Stimulated activated CD4-positive, alpha-beta T cell treated with anti-CD3 and anti-CD28 coated beads, Interleukin-1b, Interleukin-23, amount 100 ng/mL, for 1 hour (primary cell): ENCODE measurements at places on chromosomes 5 and 9.

GRCh38 chr5:96946381-96946780 lies 10.5 kb downstream of the LNPEP start:
- DNase-seq, result no peak

GRCh38 chr5:119019949-119020348 lies 31.6 kb upstream of the DTWD2 start:
- no peak for DNase-seq

DNA sequence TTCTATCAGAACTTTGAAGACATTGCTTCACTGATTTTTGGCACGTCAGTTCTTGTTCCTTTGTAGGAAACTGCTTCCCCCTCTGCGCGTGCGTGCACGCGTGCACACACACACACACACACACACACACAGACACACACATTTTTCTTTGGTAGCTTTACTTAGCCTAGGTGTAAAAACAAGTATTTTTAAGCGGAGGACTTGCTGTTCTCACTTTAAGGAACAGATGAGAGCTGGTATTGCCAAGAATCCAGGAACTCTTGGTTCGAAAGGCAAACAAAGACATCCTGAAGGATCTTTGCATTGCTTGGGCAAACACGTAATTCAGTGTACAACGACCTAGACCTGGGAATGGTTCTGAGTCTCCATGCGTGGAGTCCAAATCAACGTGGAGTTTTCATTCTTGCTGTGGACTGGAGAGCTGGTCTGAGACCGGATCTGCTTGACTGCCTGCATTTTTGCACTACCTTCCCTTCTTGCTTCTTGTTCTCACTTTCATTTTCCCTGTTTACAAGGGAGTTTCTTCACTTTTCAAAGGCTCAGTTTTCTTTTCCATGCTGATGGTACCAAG lies 8.2 kb downstream of the TMEM268 start:
- DNase-seq, result no peak

DNA sequence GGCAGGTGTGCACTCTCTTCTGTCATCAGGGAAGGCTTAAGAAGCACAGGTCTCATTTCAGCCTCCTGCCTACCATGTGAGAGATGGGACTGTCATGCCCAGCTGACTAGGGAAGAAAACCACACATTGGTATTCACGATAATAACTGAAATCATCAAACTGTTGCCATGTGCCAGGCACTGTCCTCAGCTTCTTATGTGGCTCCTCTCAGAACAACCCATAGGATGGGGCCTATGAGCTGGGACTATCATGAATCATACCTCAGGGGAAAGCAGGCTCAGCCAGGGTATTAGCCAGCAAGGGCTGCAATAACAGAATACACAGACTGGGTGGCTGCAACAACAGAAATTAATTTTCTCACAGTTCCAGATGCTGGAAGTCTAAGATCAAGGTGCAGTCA lies 3.3 kb downstream of the AFAP1L1 start:
- DNase-seq, result no peak

DNA sequence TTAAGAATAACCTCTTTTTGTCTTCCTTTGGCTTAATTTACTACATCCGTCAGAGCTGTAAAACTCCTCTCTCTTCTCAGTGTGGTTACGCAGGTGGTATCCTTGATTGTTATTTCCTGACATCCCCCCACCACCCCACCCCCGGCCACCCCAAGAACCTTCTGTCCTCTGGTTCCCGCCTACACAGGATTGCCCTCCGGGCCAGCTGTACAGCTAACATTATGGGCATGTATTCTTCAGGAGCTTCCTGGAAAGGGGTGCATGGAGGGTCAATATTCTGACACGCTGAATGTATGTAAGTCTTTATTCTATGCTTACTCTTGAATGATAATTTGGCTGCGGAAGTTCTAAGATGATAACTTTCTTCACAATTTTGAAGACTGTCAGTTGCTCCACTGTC lies 13.0 kb upstream of the ANP32B start:
- DNase-seq, result no peak

GRCh38 chr5:40717281-40717680 lies 37.6 kb downstream of the PTGER4 start:
- DNase-seq, result no peak

- DNase-seq, result no peak
These were observed 453.2 kb downstream of the CDH18 start for GRCh38 chr5:19534751-19535150.

DNA sequence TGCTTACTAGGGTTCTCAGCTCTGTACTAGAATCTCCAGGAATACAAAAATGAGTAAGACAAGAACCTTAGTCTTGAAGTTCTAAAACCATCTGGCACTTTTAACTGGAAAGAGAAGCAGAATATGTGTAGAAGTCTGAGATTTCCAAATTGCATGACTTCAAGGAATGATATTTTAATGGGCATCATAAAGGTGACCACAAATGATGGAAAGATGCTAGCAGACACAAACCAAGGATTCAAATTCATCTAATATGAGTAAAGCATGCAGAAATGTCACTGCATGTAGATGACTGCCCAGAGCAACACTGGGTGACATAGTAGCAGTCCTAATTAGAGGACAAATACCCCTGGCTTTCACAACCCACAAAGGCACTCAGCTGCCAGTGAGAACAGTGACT lies 117.2 kb downstream of the RPS23 start:
- DNase-seq, result no peak

GRCh38 chr5:178555771-178556211 lies 34.4 kb downstream of the COL23A1 start:
- DNase-seq, result no peak

DNA sequence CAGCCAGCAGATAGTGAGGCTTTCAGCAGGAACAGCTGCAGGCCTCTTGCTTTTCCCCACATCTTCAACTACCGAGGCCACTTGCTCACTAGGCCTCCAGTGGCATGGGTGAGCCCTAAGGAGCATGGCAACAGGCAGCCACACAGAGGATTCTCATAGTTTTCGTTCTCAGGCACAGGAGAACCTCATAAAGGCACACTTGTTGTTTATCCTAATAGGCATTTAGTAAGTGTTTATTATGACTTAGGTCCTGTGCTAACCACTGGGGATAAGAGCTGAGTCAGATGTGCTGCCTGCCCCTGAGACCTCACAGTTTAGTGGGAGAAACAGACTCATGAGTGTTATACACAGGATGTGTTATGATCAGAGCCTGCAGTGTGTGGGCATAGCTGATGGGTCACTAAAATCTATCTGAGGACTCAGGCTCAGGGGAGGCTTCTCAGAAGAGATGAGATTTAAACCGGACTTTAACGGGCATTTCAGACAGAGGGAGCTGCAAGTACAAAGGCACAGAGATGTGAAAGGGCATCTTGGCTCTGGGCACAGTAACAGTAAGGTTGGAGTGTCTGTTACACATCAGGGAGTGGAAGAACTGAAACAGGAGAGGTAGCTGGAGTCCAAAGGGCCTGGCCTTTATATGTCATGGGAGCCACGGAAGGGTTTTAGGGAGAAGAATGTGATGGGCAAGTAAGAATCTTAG lies 21.0 kb upstream of the HEMGN start:
- no peak for DNase-seq

GRCh38 chr9:85178474-85178873 lies 508.9 kb downstream of the NTRK2 start:
- no peak for DNase-seq

DNA sequence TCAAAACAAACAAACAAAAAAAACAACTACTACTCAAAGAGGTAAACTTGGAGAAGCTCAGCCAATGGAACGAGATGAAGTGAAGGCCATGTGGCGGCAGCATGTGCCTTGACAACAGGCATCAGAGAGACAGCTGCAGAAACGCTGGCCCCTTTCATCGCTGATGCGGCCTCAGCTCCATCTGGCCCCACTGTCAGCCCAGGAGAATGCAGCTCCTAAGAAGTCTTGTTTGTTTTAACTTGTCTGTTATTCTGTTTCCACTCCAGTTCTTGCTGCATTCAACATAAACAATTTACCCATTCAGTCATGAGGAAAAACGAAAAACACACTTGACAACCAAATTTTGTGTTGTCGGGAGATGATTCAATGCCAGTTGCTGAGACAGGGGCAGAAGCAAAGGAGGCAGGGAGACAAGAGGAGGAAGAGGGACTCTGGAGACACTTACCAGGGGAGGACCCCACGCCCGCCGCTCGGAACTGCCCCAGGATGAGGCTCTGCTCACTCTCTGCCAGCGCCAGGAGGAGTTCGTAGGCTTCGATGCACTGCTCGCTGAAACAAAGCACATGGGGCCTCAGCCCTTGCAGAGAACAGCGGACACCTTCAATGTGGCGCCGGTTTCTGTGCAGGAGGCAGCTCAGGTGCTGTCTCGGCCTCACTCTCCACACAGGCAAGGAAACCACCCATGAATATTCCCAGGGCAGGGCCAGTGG lies 91.2 kb downstream of the DCP2 start:
- DNase-seq, result no peak

- no peak for DNase-seq
These were observed 264.5 kb downstream of the MCTP1 start for GRCh38 chr5:95020345-95020744.

- DNase-seq, result no peak
These were observed 11.4 kb upstream of the CRHBP start for GRCh38 chr5:76941442-76941841.

DNA sequence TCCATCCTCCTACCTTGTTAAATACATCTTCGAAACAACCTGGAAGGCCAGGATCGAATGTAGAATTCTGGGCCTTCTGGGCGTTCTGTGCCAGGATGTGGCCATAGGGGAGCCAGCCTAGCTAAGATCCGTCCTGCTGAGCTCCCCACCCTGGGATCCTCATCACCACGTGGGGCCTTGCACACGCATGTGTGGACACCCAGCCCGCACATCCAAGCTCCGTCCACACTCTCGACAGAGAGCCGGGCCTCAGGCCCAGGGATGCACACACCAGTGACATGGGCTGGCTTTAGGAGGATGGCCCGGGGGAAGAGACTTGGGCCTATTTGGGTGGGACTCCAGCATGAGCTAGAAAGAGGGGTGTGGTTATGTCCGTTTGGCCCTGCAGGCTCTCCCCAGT lies 154.0 kb downstream of the PAX5 start:
- no peak for DNase-seq

DNA sequence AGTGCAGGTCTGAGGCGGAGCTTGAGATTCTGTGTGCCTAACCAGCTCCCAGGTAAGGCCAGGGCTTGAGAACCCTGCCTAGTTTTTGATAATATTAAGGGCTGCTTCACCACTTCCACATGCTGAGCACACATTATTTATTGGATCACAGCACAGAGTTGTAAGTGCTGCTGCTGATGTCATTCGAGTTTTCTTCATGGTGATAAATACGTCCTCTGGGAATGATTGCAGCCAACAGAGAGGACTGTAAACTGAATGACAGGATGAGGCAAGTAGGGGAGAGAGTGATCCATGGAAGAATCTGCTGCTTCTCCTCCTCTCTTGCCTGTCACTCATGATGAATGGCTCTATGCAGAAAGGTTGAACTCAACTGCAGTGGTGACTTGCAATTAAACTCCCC lies 77.9 kb upstream of the VPS13A start:
- DNase-seq, result no peak

DNA sequence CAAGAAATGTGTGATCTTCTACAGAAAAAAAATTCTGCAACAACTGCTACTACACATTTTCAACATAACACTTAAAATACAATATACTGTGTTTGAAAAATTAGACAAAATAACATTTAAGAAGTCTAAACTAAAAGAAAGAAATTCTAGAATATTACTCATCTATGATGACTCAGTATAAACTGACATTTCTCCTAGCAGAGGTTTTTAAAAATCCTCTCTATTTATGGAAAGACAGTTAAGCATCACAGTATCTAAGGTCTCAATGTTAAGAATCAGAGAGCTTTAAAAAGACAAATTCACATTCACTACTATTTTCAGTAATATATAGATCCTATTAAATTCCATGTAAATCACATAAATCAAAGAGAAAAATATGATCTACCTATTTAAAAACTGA lies 61.3 kb downstream of the NR2F1-AS1 start:
- no peak for DNase-seq

DNA sequence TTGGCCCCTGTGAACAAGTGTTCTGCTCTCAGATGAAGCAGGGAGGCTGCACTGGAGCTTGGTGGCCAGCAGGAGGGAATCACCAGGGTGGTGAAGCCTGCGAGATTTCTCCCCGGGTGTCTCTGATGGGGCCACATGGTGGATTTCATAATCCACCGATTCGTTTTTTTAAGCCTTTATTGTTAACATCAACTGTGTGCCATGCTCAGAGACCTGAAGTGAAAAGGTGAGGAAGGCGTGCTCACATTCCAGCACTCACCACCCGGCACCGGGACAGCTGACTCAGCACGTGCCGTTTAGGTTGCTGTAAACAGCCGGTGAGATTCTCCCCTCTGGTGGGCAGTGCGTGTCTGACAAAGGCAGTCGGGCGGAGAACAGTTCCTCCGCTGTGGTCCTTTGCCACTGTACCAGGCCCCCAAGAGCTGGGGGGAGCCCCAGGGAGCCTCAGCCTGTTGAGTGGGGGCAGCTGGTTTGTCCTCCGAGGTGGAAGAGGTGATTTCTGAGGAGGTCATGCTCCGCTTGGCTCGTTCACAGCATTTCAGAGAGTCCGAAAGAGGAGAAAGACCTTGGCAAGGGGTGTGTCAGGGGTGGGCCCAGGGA lies 12.7 kb upstream of the AHRR start:
- no peak for DNase-seq

DNA sequence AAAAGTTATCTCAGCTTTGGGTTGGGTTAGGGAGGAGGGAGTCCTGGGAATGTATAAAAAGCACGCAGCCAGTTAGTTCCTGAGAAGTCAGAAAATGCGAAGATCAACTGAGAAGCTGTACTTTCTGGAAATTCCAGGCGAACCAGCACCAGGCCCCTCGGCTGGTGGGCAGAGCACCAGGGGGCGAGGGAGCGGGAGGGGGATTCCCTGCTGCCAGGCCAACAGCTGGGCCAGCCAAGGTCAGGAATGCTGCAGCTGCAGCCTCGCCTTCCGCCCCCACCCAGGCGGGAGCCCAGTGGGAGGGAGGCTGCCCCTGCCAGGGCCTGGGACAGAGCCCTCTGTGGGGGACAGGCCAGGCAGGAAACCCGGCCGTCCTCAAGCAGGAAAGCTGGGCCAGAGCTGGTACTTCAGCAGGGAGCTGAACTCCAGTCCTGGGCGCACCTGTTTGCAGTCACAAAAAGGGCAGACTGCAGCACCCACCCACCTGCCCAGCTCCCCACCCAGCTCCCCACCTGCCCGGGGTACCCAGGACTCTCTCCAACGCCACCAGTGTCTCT lies 35.5 kb downstream of the VAV2 start:
- DNase-seq, result no peak

DNA sequence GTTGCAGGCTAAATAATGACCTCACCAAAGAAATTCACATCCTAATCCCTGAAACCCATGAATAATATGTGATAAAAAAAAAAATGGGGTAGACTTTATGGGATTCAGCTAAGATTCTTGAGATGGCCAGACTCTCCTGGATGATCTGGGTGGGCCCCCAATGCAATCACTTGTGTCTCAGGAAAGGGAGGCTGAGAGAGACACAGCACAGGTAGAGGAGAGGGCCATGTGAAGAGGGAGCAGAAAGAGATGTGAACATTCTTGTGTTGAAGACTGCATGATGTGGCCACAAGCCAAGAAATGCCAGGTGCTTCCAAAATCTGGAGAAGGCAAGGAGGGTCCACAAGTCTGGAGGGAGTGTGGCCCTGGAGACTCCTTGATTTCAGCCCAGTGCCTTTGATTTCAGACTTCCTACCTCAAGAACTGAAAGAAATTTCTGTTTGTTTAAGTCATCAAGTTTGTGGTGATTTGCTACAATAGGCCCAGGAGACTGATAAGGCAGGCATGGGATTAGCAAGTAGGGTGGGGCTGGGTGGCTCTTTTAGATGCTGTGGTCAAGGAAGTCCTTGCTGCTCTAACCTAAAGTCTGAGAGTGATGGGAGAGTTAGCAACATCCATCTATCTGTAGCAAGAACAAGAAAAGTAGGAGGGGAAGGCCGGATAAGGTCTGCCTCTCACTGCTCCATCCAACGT lies 86.6 kb upstream of the FAM120A start:
- DNase-seq, result no peak
